ENCODE measurements at places on chromosomes 2 and 18. TPM values are rescaled to one million over a fixed set of nuclear protein-coding genes. Genes with fewer than 3 reads are reported as not detected.

B3GNT7 gene
- total RNA-seq, result 0.22 TPM

COMMD1 gene
- total RNA-seq, result 23.8 TPM

PRSS56 gene
- not detected for total RNA-seq

PROC gene
- not detected for total RNA-seq

CDH19 gene
- not detected for total RNA-seq

ARHGEF33 gene
- total RNA-seq, result not detected

HOXD13 gene
- not detected for total RNA-seq

DPP10 gene
- not detected for total RNA-seq

DTYMK gene
- 11.9 TPM for total RNA-seq

TEX44 gene
- not detected for total RNA-seq

GTF2A1L gene
- not detected for total RNA-seq

SULT1C4 gene
- 0.31 TPM for total RNA-seq

TUBB6 gene
- total RNA-seq, result 8.0 TPM

SNORC gene
- total RNA-seq, result 1.0 TPM

DNA sequence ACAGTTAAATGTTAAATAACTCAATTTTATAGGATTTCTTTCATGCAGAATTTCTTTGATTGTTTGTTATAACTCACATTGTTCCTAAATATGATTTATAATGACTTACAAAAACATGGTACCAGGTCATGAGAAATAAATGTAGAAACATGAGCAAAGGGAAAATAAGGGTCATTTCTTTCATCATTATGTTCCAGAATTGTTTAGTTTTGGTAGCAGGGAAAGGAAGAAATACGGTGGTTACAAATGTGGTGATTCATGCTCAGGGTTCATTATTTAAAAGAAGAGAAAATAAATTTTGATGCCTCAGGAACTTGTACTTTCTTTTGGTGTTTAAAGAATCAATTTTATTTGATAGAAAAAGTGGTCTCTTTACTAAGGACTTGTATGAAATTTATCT, 4.4 kb downstream of the LYPD6B start:
- no peak overlapping the region for H3K27ac ChIP-seq
- H3K27me3 ChIP-seq, result peaks cover 37% of the 10 kb centered on the region
- H3K36me3 ChIP-seq, result peaks cover 2% of the 10 kb centered on the region
- no peak for DNase-seq

DNA sequence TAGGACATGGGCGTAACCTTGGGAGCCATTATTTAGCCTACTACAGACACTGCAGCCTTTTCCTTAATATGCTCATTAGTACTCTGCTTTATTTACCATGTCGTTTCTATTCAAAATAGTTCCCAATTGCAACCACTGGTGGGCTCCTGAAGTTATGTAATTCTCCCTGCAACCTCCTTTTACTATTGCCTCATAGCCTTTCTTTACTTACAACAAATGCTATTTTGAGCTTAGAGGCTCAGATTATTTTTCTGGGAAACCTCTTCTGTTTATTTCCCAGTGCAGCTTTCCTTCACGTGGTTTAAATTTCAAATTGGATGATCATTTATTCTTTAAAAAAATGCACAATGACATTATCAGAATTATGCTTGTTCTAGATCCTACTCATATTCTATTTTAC, 492.3 kb upstream of the TMEFF2 start:
- no peak overlapping the region for H3K4me3 ChIP-seq
- no peak for DNase-seq
- H3K27ac ChIP-seq, result no peak overlapping the region
- H3K27me3 ChIP-seq, result no peaks in the 10 kb centered on the region
- no peaks in the 10 kb centered on the region for H3K4me1 ChIP-seq

GRCh38 chr2:55782528-55783173, 89.0 kb upstream of the PNPT1 start:
- H3K27ac ChIP-seq, result no peak overlapping the region
- no peaks in the 10 kb centered on the region for H3K4me1 ChIP-seq
- peaks cover 16% of the 10 kb centered on the region for H3K27me3 ChIP-seq
- H3K36me3 ChIP-seq, result no peaks in the 10 kb centered on the region
- DNase-seq, result no peak

DNA sequence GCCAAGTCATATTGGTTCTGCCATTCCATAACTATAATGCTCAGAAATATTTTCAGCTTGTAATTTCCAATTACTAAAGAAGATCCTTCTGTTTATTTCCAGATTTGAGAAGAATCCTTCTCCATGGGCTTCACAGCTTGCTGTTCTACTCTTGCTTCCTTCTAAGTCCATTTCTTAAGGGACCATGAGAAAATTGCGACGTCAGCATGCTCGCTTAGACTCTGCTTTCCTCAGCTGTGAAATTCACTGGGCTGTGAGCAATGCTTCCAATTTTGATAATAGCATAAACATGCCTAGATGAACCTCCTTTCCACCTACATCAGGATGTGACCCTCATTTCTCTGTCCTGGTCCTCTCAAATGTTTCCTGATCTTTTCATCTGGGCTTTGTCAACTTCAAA, 145.3 kb upstream of the CDH20 start:
- no peaks in the 10 kb centered on the region for H3K27me3 ChIP-seq
- no peaks in the 10 kb centered on the region for H3K4me1 ChIP-seq
- DNase-seq, result no peak
- H3K4me3 ChIP-seq, result no peak overlapping the region
- H3K27ac ChIP-seq, result no peak overlapping the region
- no peaks in the 10 kb centered on the region for H3K36me3 ChIP-seq

DNA sequence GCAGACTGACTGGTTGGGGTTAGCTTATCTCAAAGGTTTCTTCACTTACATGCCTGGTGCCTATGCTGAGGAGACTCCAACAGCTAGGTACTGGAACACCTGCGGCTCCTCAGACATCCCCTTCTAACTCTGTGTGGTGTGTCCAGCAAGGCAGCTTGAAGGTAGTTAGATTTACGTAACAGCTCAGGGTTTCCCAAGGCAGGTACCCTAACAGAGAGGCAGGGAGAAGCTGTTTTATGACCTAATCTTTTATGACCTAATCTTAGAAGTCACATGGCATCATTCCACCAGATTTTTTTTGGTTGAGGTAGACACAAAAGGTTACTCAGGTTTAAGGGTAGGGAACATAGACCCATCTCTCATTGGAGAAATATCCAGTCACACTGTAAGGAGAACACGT, 17.4 kb upstream of the PAPOLG start:
- no peak overlapping the region for H3K4me3 ChIP-seq
- peaks cover 45% of the 10 kb centered on the region for H3K27me3 ChIP-seq
- no peak for DNase-seq
- peaks cover 4% of the 10 kb centered on the region for H3K4me1 ChIP-seq
- no peak overlapping the region for H3K27ac ChIP-seq

- peaks cover 2% of the 10 kb centered on the region for H3K36me3 ChIP-seq
- peaks cover 52% of the 10 kb centered on the region for H3K27me3 ChIP-seq
- no peak for DNase-seq
- H3K27ac ChIP-seq, result no peak overlapping the region
- no peaks in the 10 kb centered on the region for H3K4me1 ChIP-seq
Observed at GRCh38 chr18:49875155-49875554, 61.8 kb upstream of the ACAA2 start.

DNA sequence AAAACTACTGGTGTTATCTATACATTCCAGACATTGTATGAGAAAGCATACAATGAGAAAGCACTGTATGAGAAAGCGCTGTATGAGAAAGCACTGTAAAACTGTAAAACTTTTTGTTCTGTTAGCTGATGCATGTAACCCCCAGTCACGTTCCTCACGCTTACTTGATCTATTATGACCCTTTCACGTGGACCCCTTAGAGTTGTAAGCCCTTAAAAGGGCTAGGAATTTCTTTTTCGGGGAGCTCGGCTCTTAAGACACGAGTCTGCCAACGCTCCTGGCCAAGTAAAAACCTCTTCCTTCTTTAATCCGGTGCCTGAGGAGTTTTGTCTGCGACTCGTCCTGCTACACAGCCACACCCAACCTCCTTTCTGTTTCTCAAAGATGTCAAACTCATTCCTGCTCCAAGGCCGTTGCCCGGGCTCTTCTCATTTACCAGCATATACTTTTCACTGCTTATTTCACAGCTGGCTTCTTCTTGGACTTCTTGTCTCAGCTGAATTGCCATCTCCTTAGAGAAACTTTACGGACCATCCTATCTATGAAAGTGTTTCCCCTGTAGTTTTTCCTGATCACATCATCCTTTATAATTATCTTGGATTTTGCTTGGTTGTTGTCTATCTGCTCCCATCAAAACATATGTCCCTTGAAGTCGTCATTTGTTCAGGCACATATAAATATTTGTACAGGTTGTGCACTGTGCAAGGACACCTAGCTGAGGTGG, 29.8 kb upstream of the YES1 start:
- no peak for DNase-seq
- no peaks in the 10 kb centered on the region for H3K36me3 ChIP-seq
- no peak overlapping the region for H3K4me3 ChIP-seq
- H3K27ac ChIP-seq, result no peak overlapping the region

- no peak overlapping the region for H3K4me3 ChIP-seq
- H3K36me3 ChIP-seq, result peaks cover 6% of the 10 kb centered on the region
- peak; percentile 59 for DNase-seq
- no peaks in the 10 kb centered on the region for H3K27me3 ChIP-seq
- peak overlapping the region; percentile 53 for H3K27ac ChIP-seq
Observed at GRCh38 chr2:27683390-27684071, 19.8 kb downstream of the SLC4A1AP start.

DNA sequence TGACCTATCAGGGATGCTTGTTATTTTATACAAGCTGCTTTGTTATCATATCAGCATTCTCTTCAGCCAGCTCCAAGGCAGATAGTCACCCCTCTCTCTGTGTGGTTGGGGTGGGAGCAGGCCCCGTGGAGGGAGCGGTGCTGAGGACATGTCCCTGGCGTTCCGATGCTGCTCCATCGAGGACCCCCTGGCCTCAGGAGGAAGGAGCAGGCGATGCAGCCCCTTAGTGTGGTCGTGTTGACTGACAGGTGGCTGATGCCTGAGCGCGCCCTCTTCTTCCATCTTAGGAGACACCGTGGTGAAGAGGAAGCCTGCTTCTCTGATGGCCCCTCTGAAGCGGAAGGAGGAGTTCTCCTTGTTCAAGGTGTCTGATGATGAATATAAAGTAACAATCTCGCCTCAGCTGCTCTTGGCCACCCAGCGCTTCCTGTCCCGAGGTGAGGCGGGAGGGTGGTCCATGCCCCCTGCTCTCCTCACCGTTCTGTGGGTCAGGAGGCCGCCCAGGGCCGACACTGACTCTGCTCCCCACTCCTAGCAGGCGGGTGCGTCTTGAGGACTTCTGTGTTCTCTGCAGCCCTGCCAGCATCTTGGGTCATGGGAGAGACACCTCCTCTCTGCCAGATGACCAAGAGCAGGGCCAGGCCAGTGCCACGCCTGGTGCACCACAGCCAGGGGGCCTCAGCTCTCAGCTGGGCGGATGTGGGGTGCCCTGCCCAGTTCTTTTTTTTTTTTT, 10.6 kb downstream of the CNNM3 start:
- DNase-seq, result no peak
- no peak overlapping the region for H3K4me3 ChIP-seq
- peaks cover 5% of the 10 kb centered on the region for H3K36me3 ChIP-seq
- H3K4me1 ChIP-seq, result peaks cover 7% of the 10 kb centered on the region
- H3K27ac ChIP-seq, result no peak overlapping the region

- DNase-seq, result no peak
- H3K27me3 ChIP-seq, result no peaks in the 10 kb centered on the region
- no peak overlapping the region for H3K27ac ChIP-seq
- H3K4me3 ChIP-seq, result no peak overlapping the region
- no peaks in the 10 kb centered on the region for H3K4me1 ChIP-seq
- H3K36me3 ChIP-seq, result no peaks in the 10 kb centered on the region
Observed at GRCh38 chr2:114609203-114609602, 166.8 kb downstream of the DPP10 start.

- H3K36me3 ChIP-seq, result peaks cover 2% of the 10 kb centered on the region
- H3K27me3 ChIP-seq, result peaks cover 45% of the 10 kb centered on the region
- peaks cover 2% of the 10 kb centered on the region for H3K4me1 ChIP-seq
Observed at GRCh38 chr2:10550206-10551001, 102.3 kb upstream of the ODC1 start.

DNA sequence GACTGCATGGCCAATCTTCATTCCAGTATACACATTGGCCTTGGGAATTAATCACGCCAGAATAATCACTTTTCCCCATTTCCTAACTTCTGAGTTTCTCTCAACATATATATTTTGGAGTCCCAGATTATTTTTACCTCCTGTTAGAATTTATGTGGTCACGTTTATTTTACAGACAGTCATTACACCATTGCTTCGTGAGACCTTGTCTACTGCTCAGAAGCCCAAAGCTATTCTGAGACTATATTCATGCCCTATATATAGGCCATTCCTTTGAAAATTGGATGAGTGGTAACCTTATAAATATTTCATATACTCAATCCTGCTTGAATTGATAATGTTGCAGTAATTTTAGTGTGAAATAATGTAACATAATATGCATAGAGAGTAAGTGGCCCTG, 610.0 kb upstream of the CDH2 start:
- no peaks in the 10 kb centered on the region for H3K27me3 ChIP-seq
- no peak overlapping the region for H3K27ac ChIP-seq
- no peaks in the 10 kb centered on the region for H3K36me3 ChIP-seq
- H3K4me3 ChIP-seq, result no peak overlapping the region
- DNase-seq, result no peak
- no peaks in the 10 kb centered on the region for H3K4me1 ChIP-seq

GRCh38 chr2:11757101-11757500, 10.7 kb downstream of the LPIN1 start:
- H3K27me3 ChIP-seq, result no peaks in the 10 kb centered on the region
- no peak for DNase-seq

- H3K36me3 ChIP-seq, result no peaks in the 10 kb centered on the region
- peaks cover 9% of the 10 kb centered on the region for H3K4me1 ChIP-seq
- DNase-seq, result no peak
- H3K27me3 ChIP-seq, result no peaks in the 10 kb centered on the region
Observed at GRCh38 chr18:23227726-23228070, 92.4 kb downstream of the CABLES1 start.

DNA sequence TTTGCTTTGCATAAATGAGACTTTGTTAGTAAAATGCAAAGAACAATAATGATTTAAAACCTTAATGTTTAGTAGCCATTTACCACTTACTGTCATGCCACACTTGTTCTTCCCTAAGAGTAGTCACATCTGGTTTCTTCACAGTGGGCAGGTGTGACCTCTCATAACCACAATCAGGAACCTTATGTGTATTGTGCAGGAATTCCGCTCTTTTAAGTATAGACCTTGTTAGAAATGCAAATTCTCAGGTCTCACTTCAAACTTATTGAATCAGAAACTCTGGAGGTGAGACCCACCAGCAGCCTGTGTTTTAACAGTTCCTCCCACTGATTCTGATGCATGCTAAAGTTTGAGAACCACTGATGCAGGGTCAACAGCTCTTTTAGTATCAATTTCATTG, 518.8 kb upstream of the MEX3C start:
- no peak overlapping the region for H3K27ac ChIP-seq
- H3K4me3 ChIP-seq, result no peak overlapping the region
- no peaks in the 10 kb centered on the region for H3K4me1 ChIP-seq
- no peaks in the 10 kb centered on the region for H3K27me3 ChIP-seq
- H3K36me3 ChIP-seq, result no peaks in the 10 kb centered on the region
- no peak for DNase-seq

- H3K27ac ChIP-seq, result no peak overlapping the region
- H3K27me3 ChIP-seq, result no peaks in the 10 kb centered on the region
- H3K4me3 ChIP-seq, result no peak overlapping the region
- DNase-seq, result no peak
Observed at GRCh38 chr2:89833116-89833779, 1141.8 kb downstream of the RPIA start.

GRCh38 chr2:207854484-207855440, 85.1 kb upstream of the FZD5 start:
- DNase-seq, result no peak
- H3K4me3 ChIP-seq, result no peak overlapping the region
- peaks cover 5% of the 10 kb centered on the region for H3K36me3 ChIP-seq
- no peaks in the 10 kb centered on the region for H3K27me3 ChIP-seq

GRCh38 chr2:239019183-239019581, 171.3 kb downstream of the TWIST2 start:
- peaks cover 38% of the 10 kb centered on the region for H3K27me3 ChIP-seq
- DNase-seq, result no peak
- H3K4me3 ChIP-seq, result no peak overlapping the region
- H3K4me1 ChIP-seq, result no peaks in the 10 kb centered on the region
- H3K27ac ChIP-seq, result no peak overlapping the region

All from T-helper 17 cell (primary cell).